Vagina (tissue), 2 donors: ENCODE measurements at places on chromosomes 5 and 9.

- DNase-seq, result no peak
Measured at GRCh38 chr5:39294736-39295135, 69.6 kb downstream of the C9 start.

GRCh38 chr5:178426326-178427130 lies 163.7 kb downstream of the COL23A1 start:
- DNase-seq, result peak; percentile 78

- no peak for DNase-seq
Measured at GRCh38 chr9:30928045-30928444, 1456.4 kb upstream of the ACO1 start.

- DNase-seq, result no peak
Measured at GRCh38 chr5:103891151-103891550, 328.6 kb upstream of the NUDT12 start.

DNA sequence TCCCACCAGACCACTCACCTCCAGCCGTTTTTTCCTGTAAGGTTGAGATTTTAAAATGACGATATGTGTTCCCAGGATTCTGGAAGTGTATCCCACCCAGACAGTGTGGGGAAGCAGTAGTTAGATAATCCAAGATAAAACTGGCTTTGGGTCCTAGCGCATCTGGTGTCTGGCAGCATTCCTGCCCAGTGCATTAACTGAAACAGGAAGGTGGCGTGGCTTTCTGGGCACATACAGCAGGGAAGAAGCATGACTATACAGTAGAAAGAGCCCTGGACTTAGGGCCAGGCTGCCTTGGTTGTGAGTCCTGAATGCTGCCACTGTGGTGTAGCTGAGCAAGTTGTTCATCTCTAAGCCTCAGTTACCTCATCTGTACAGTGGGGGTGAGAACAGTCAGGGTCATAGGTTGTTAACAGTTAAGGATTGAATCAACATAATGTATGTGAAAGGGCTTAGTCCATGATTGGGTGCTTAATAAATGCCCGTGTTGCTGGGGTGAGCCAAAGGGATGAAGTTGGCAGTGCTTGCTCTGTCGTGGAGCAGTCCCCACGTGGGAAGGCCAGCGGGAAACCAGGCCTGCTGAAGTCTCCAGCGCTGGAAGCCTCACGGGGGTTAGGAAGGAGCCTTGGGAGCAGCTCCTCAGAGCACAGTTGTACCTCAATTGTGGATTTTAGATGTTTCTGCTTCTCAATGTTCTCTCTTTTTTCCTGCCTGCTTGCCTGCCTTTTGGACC lies 18.0 kb downstream of the CLTA start:
- DNase-seq, result no peak

- DNase-seq, result no peak
Measured at GRCh38 chr5:170403675-170404074, 14.5 kb upstream of the KCNMB1 start.

- DNase-seq, result no peak
Measured at GRCh38 chr5:29720954-29721353, 1472.5 kb upstream of the CDH6 start.

DNA sequence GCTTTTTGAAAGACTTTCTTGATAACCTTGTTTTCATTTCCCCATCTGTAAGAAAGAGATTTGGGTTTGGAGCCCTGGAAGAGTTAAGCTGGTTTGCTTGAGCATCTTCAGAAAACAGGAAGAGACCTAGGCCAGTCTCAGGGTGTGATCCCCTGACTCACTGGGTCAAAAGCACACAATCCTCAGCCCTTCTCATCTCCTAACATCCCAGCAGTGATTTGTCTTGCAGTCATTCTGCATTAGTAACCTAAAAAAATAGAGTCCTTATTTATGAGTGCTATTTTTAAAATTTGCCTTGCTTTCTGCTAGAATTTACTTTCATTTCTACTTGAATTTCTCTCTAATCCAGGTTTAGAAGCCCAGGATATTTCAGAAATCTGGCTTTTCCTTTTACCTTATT lies 16.4 kb upstream of the ARSB start:
- no peak for DNase-seq

DNA sequence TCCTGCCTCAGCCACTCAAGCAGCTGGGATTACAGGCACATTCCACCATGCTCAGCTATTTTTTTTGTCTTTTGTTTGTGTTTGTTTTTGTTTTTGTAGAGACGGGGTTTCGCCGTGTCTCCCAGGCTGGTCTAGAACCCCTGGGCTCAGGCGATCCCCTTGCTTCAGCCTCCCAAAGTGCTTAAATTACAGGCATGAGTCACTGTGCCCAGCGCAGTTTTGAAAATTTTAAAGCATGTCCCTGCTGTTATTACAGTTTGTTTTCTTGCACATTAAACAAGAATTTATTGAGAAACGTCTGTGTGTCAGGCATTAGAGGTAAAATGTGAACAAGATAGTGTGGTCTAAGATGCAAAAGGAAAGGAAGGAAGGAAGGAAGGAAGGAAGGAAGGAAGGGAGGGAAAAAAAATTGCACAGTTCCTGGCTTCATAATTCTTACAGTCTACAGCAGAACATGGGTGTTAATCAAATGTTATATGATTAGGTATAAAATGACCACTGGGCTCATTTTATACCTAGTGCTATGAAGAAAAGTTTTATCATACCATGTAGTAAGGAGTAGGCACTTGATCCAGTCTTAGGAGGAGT lies 205.4 kb downstream of the SNX18 start:
- DNase-seq, result no peak

DNA sequence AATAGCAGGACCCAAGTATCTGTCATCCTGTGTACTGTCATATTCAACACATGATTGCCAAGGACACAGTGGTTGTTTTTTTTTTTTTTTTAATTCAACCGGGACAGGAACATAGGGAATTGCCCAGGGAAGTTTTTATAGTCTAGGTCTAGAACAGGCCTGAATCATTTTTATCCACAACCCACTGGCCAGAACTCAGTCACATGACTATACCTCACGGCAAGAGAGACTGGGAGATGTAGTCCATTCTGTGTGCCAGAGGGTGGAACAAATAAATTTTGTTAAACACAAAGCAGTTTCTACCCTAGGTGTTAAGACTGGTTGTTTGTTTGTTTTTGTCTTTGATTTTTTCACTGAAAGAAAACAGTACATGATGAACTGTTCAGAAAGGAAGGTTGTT lies 105.8 kb upstream of the SMARCA2 start:
- DNase-seq, result no peak

GRCh38 chr5:137470111-137470920 lies 28.8 kb downstream of the SPOCK1 start:
- DNase-seq, result no peak

GRCh38 chr5:107496466-107496865 lies 174.3 kb downstream of the EFNA5 start:
- no peak for DNase-seq

DNA sequence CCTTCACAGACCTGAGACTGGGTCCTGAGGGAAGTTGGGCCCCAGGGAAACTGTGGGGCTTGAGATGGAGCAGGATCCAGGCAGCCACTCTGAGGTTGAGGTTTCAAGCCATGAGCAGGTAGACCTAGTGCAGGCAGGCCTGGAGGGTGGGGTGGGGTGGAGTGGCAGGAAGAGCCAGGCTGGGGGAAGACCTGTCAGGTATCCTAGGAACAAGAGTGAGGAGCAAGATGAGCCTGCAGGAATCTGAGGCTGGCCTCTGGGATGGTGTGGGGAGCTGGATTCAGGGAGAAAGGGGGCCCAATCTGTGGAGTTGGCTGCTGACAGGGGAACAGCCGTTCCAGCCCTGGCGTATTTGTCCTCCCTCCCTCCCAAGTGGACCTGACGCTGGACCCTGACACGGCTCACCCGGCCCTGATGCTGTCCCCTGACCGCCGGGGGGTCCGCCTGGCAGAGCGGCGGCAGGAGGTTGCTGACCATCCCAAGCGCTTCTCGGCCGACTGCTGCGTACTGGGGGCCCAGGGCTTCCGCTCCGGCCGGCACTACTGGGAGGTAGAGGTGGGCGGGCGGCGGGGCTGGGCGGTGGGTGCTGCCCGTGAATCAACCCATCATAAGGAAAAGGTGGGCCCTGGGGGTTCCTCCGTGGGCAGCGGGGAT lies 9.8 kb downstream of the RACK1 start:
- no peak for DNase-seq

DNA sequence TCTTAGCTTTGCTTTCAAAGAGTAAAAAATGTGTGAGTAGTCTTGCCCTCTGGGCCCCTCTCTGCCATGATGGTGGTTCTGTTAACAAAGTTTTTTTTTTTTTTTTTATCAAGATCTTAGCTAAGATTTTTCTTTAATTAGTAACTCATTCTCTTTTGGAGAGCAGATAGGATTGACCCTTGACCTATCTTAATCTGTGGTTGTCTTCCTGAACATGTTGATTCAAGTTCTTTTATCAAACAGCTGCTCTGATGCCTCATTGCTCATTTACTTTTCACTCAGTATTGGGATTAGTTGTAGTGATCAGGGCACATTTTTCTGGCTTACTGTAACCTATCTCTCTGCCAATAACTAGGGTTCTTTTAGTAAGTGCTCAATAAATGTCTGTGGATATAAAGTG lies 106.3 kb downstream of the PCSK5 start:
- DNase-seq, result no peak

- DNase-seq, result no peak
Measured at GRCh38 chr5:51271261-51271660, 112.0 kb upstream of the ISL1 start.

DNA sequence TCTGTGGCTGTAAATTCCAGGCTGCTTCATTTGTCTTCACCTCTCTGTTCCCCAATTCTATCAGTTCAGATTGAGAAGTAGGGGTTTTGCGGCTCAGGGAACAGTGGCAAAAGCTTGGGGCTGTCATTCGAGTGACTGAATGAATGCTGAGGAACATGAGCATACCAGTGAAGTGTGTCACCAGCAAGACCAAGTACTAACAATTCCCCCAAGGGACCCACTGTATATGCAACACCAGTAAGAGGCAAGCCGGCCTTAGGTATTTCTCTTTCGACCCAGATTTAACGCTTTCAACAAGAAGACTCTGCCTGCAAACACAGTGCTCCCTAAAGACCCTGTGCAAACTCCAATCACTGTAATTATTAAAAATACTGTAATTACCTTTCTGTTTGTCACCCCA lies 25.8 kb downstream of the KLHL3 start:
- peak; percentile 56 for DNase-seq

- no peak for DNase-seq
Measured at GRCh38 chr5:128477944-128478343, 60.1 kb downstream of the FBN2 start.
